ENCODE measurements at places on chromosomes 16 and 17. TPM values are rescaled to one million over a fixed set of nuclear protein-coding genes. Genes with fewer than 3 reads are reported as not detected.

The KRT39 gene
- not detected for total RNA-seq

The UBTF gene
- 42.1 TPM for total RNA-seq

The PLCG2 gene
- total RNA-seq: 0.28 TPM

The CETP gene
- total RNA-seq: not detected

The ZG16 gene
- not detected for total RNA-seq

The CCDC200 gene
- not detected for total RNA-seq

The CCL4 gene
- total RNA-seq: not detected

The KLHL11 gene
- total RNA-seq: 43.6 TPM

The KRTAP4-6 gene
- not detected for total RNA-seq

GRCh38 chr16:22081050-22081449, 11.3 kb upstream of the VWA3A start:
- DNase-seq: no peak
- H3K4me1 ChIP-seq: peaks cover 8% of the 10 kb centered on the region
- H3K27ac ChIP-seq: no peak overlapping the region
- no peak overlapping the region for H3K4me3 ChIP-seq

DNA sequence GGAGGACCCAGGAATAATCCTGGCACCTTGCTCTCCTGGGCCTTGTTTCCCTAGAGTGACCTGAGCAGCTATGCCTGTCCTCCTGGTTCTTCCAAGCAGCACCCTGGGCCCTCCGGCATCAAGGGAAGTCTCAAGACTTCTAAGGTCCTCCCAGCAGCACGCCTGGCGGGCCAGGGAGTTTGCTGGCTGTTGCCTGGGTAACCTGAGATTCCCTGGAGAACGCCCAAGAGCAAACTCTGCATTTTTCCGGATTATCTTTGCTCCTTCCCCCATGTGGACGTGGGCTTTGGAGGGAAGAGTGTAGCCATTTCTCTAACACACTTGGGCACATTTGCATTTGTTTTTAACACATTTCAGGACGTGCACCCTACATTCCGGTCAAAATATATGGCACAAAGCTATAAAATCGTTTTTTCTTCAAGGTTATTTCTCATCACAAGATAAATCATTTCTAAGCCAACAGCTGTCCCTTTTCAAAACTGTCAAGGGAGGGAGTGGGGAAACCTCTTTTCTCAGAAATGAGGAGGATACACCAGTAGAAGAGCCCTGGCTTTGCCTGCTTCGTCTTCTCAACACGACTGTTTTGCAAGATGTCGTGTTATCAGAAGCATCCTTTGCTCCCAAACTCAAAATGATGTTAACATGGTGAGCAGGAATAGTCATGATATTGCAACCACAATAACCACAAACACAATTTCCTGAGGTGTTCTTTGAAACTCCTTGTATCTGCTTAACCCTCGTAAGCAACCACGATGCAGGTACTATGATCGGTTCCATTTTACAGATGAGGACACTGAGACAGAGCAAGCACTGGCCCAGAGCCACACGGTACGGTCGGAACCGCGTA, 116.5 kb downstream of the ADCY9 start:
- no peaks in the 10 kb centered on the region for H3K27me3 ChIP-seq
- H3K36me3 ChIP-seq: 0 out of 2 replicates have a peak, but pooled peaks cover 2% of the 10 kb centered on the region
- no peak overlapping the region for H3K4me3 ChIP-seq
- peaks cover 19% of the 10 kb centered on the region for H3K4me1 ChIP-seq

- H3K4me3 ChIP-seq: no peak overlapping the region
- peak overlapping the region; percentile 61 for H3K27ac ChIP-seq
- peaks cover 18% of the 10 kb centered on the region for H3K4me1 ChIP-seq
- no peak for DNase-seq
- no peaks in the 10 kb centered on the region for H3K27me3 ChIP-seq
These were observed 5.5 kb downstream of the SEC14L1 start for GRCh38 chr17:77146246-77146632.

- DNase-seq: no peak
- H3K4me3 ChIP-seq: no peak overlapping the region
- H3K27ac ChIP-seq: no peak overlapping the region
- peaks cover 39% of the 10 kb centered on the region for H3K36me3 ChIP-seq
- no peaks in the 10 kb centered on the region for H3K27me3 ChIP-seq
- H3K4me1 ChIP-seq: no peaks in the 10 kb centered on the region
These were observed 37.4 kb downstream of the CCDC57 start for GRCh38 chr17:82175201-82175600.

- H3K36me3 ChIP-seq: no peaks in the 10 kb centered on the region
- peaks cover 20% of the 10 kb centered on the region for H3K27me3 ChIP-seq
- H3K27ac ChIP-seq: peak overlapping the region; percentile 77
- DNase-seq: peak; percentile 63
- H3K4me1 ChIP-seq: peaks cover 11% of the 10 kb centered on the region
- no peak overlapping the region for H3K4me3 ChIP-seq
These were observed 11.7 kb upstream of the SLC47A2 start for GRCh38 chr17:19728084-19728495.

DNA sequence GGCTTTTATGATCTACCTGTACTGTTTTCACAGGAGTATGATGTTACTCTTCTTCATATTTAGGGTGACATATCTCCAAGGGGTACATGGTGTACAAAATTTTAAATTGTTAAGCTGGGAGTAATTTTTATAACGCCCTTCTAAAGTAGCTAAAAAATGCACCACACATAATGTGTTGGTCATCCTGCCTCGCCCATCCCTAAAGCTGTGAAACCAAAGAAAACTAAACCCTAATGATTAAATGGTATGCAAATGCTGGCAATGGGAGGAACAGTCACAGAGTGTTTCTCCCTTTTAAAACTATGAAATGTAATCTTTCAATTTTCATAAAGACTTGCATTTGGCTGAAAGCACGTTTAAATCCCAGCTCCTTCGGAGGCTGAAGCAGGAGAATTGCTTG, 2.0 kb upstream of the KRT24 start:
- H3K4me3 ChIP-seq: no peak overlapping the region
- no peak overlapping the region for H3K27ac ChIP-seq
- H3K4me1 ChIP-seq: no peaks in the 10 kb centered on the region
- peaks cover 33% of the 10 kb centered on the region for H3K27me3 ChIP-seq

GRCh38 chr17:33436321-33436720, 143.2 kb upstream of the ASIC2 start:
- H3K4me1 ChIP-seq: no peaks in the 10 kb centered on the region
- H3K4me3 ChIP-seq: no peak overlapping the region
- H3K27me3 ChIP-seq: no peaks in the 10 kb centered on the region
- no peaks in the 10 kb centered on the region for H3K36me3 ChIP-seq
- H3K27ac ChIP-seq: no peak overlapping the region

DNA sequence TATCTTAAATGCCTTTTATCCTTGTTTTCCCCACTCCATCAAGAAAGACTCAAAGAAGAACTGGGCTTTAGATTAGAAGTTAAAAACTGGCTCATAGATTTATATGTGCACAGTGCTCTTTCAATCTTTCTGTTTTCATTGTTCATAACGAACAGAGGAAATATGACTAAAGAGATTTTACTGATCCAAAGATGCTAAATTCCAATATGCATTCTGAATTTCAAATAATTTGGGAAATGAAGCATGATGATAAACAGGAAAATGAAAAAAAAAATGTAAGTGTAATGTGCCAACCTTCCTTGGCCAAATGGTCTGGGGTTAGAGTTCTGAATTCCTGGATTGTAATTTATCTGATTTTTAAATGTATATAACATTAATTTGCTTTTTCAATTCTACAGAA, 25.0 kb upstream of the SMIM36 start:
- H3K27me3 ChIP-seq: no peaks in the 10 kb centered on the region
- no peak for DNase-seq
- H3K27ac ChIP-seq: no peak overlapping the region
- H3K36me3 ChIP-seq: no peaks in the 10 kb centered on the region
- H3K4me3 ChIP-seq: no peak overlapping the region

DNA sequence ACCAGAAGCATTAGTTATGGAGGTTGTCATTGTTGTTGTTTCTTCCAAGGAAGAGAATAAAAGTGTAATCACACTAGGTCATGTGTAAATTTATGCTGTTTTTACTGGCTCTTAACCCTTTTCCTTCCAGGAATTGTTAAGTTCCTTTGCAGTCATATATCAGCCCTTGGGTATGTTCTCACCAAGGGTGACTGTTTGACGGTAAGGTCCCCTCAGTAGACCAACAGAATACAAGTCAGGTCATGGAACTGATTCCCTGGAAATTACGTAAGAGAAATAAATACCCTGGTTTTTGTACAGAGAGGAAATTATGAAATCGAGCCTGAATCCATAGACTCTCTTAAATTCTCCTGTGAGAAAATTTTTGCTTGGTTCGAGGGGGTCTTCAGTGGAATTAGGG, 11.2 kb upstream of the KCNJ2 start:
- H3K4me1 ChIP-seq: no peaks in the 10 kb centered on the region
- no peak overlapping the region for H3K27ac ChIP-seq
- H3K4me3 ChIP-seq: no peak overlapping the region
- no peaks in the 10 kb centered on the region for H3K36me3 ChIP-seq

DNA sequence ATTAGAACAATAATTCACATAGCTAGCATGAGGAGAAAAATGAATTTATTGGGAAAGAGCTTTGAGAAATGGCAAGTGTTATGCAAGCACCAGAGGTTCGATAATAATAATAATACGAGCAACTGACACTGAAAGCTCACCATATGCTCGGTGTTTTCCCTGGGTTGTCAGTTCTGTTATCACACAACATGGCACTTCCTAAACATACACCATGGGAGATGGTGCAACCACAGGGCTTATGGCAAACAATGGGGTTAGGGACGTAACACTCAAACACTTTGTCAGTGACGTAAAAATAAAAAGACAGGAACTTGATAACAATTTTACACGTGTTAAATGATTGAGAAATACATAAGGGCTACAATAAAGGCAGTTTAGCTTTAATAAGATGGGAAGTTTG, 23.7 kb downstream of the OR1D5 start:
- DNase-seq: peak; percentile 26
- no peaks in the 10 kb centered on the region for H3K36me3 ChIP-seq
- no peaks in the 10 kb centered on the region for H3K27me3 ChIP-seq

DNA sequence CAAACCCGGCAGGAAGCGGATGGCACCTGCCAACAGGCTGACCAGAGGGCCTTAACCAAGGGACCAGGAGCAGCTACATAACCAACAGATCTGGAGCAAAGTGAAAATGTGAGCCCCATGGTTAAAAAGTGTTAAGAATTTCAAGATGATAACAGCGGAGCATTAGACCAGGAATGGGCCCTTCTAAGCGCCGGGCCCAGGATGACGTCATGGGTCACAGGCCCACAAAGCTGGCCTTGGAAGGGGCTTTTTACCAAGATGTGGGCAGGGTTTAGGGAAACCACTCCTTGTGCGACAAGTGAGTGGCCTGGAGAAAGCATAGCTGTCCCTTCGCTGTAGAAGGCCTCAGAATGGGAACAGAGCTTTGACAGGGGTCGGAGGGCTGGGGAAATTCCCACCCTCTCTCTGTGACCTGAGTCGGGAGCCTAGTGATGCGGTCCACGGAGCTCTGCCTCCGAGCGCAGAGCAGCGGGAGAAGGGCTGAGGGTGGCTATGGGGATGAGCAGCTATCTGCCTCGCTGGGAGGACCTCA, 84.4 kb upstream of the RPL38 start:
- H3K4me3 ChIP-seq: no peak overlapping the region
- no peaks in the 10 kb centered on the region for H3K4me1 ChIP-seq
- DNase-seq: no peak

DNA sequence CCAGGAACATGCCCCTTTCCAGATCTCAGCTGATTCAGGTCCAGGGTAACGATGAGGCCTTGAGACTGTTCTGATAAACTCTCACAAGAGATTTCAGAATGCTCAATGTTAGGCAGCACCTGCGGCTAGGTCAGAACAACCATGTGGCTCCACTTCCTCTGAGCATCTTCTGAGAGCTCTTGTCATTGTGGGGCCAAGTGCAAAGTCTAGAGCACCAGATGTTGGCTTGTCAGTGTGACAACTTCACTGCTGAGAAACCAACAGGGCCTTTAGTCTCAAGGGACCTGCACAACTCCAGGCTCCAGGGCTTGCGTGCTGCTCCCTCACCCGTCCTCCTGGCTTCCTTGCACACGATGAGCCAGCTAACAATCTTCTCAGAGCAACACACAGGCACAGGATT, 29.0 kb downstream of the FCSK start:
- no peaks in the 10 kb centered on the region for H3K27me3 ChIP-seq
- H3K27ac ChIP-seq: no peak overlapping the region
- peaks cover 54% of the 10 kb centered on the region for H3K36me3 ChIP-seq
- H3K4me3 ChIP-seq: no peak overlapping the region
- DNase-seq: no peak

DNA sequence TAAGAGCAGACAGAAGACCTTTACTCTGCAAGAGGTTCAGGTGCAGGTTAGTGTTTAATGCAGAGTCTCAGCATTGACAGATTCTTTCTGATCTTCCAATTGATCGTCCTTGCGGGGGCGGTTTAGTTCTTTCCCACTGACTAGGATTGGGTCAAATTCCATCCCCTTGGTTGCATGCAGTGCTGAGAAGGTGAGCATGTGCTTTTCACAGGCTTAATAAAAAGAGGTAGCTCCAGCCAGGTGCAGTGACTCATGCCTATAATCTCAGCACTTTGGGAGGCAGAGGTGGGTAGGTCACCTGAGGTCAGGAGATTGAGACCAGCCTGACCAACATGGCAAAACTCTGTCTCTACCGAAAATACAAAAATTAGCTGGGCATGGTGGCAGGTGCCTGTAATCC, 7.5 kb upstream of the ITGAD start:
- H3K4me3 ChIP-seq: no peak overlapping the region
- H3K27me3 ChIP-seq: peaks cover 18% of the 10 kb centered on the region
- no peaks in the 10 kb centered on the region for H3K36me3 ChIP-seq
- no peaks in the 10 kb centered on the region for H3K4me1 ChIP-seq
- H3K27ac ChIP-seq: no peak overlapping the region
- DNase-seq: no peak

DNA sequence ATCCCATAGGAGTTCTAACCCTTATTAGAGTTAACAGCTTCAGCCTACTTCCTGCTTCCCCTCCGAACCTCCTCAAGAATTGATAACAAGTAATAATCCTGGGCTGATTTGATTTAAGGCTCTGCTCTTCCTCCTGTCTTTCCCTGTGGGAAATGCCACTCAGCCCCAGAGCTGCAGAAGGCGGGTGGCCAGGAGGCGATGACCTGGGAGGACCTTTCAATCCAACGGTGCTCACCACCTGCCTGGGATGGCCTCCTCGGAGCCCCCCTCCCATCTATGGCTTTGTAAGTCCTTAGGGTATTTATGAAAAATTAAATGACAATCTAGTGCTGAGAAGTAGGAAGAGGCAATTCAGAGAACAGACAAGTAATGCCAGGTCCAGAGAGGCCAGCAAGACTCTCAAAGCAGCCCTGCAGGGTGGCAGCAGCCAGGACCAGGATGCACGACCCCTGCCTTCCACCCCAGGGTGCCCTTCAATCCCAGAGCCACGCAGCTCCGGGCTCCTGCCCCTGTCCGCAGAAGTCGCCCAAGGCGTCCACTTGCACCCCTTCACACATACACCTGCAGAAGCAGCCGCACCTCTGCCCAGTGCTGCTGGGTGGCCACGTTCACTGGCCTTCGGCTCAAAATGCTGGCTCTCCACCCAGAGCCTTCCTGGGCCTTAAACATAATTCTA, 34.3 kb downstream of the ABR start:
- no peak overlapping the region for H3K27ac ChIP-seq
- H3K4me3 ChIP-seq: no peak overlapping the region
- peaks cover 2% of the 10 kb centered on the region for H3K4me1 ChIP-seq
- peaks cover 2% of the 10 kb centered on the region for H3K27me3 ChIP-seq
